ENCODE measurements at places on chromosomes 6 and 20.

DNA sequence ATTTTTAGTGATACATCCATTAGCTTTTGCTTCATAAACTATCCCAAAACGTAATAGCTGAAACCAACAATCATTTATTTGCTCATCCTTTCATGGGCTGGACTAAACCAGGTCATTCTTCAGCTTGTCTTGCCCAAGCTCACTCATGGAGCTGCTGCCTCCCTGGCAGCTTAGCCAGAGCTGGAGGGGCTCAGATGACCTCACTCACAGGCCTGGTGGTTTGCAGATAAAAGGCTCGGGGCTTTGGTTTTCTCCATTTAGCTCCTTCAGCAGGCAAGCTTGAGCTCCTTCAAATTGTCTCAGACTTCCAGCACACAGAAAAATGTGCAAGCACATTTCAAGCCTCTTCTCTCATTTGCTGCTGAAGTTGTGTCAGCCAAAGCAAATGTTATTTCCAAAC is 139.1 kb downstream of the BTBD3 start:
- no peak for DNase-seq

GRCh38 chr6:167797011-167797471 is 29.7 kb upstream of the AFDN start:
- DNase-seq = no peak

- DNase-seq = no peak
Measured at GRCh38 chr6:5866547-5867051, 140.1 kb downstream of the NRN1 start.

- no peak for DNase-seq
Measured at GRCh38 chr6:4896401-4896800, 107.4 kb downstream of the RPP40 start.

- DNase-seq = no peak
Measured at GRCh38 chr6:83966539-83966938, 67.0 kb upstream of the MRAP2 start.

- no peak for DNase-seq
Measured at GRCh38 chr6:82249381-82250253, 2.1 kb upstream of the IBTK start.

DNA sequence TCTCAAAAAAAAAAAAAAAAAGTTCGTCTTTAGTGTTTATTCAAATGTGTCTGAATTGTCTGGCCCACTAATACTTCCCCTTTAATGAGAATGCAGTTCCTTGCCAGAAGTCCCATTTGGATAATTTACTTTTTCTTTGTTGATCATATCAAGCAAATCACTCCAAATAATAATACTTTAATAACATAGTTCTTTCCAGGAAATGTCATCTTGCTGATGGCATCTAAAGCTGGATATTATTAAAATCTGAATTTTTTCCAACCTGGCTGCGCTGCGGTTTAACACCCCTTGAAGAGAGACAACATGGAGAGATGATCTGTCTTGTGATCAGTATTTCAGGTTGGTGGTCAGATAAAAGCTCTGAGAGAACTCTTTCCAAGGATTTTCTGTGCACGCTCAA is 111.2 kb upstream of the CNKSR3 start:
- peak; percentile 29 for DNase-seq

DNA sequence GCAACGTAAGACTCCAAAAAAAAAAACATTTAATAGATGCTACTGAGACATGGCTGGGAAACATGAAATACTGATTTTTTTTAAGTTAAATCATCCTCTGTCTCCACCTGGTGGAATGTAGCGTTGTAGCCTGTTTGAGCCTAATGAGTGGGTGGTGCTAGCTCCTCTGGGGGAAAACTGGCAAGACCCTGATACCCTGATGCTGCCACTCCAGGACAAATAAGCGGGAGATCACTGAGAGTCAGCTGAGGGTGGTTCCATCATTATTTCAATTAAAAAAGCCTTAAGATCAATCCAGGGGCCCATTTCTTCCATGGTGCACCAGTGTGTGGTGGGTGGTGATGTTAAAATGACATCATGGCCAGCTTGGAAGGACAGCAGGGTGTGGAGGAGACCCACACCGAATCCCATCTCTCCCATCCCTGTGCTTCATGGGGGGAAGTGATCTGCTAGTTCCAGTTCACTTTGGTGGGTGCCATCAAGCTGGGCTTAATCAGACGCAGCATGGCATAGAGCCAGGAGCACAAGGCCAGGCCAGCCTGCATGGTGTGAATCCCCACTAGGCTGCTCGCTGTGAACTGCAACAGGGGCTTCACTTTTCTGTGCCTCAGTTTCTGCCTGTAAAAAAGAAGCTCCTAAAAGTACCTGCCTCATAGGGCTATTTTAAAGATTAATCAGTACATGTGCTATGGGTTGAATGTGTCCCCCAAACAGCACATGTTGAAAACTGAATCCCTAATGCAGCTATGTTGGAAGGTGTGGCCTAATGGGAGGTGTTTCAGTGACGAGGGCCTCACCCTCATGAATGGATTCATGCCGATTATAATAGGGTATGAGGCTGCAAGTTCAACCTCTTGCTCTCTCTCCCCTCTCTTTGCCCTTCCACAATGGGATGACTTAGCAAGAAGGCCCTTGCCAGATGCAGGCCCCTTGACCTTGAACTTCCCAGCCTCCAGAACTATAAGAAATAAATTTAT is 13.0 kb upstream of the MRPS10 start:
- DNase-seq = no peak

DNA sequence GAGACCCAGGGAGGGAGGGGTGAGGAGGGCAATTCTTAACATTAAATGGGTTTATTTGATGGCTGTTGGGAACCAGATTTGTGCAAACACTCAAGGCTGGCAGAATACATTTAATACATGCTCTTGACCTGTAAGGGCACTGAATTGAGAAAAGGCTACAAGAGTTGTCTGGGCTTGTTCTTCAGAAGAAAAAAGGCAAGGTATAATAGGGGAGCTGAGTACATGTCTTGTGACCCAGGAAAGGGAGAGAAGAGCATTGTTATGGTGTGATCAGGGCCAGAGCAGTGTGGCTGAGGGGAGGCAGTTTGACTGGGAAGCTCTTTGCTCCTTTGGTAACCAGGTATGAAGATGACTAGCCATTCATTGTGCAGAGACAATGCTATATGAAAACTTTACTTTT is 18.9 kb downstream of the KLHL31 start:
- no peak for DNase-seq

Data from NCI-H1048 (cell line).